CD4-positive, alpha-beta T cell (primary cell): ENCODE measurements at places on chromosomes 6 and 20. TPM values are rescaled to one million over a fixed set of nuclear protein-coding genes. Genes with fewer than 3 reads are reported as not detected.
A peak's percentile ranks its signal among the peaks of the same experiment; 100 is the strongest.

Gene MCCD1
- not detected for total RNA-seq

GRCh38 chr6:25686856-25687255 lies 34.8 kb downstream of the SCGN start:
- no peak overlapping the region for H3K4me3 ChIP-seq
- H3K27me3 ChIP-seq, result peaks cover 15% of the 10 kb centered on the region
- H3K27ac ChIP-seq, result no peak overlapping the region
- no peaks in the 10 kb centered on the region for H3K4me1 ChIP-seq
- no peak for DNase-seq

Gene IRF4
- 16.9 TPM for total RNA-seq

Gene RSPH4A
- 0.88 TPM for total RNA-seq

DNA sequence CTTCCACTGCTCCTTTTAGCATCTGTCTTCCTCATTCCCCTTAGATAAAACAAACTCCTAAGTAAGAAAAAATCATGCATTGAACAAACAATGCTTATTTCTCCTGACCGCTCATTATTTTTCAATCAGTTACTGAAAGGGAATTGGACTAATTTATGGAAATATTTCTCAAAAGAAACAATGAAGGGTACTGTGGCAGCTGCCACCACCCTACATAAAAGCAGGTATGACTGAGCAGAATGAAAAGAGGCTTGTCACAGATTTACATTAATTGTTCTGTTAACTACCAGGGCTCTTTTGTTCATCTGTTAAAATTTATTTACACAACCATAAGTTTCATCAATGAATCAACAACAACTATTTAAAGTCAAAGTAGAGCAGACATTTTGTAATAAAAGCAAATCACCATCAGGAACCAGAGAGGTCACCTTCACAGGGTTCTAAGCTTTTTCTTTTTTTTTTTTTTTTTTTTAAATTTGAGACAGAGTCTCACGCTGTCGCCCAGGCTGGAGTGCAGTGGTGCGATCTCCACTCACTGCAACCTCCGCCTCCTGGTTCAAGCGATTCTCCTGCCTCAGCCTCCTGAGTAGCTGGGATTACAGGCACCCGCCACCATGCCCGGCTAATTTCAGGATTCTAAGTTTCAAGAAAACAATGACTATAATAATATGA lies 204.0 kb downstream of the PTPRK start:
- H3K27ac ChIP-seq, result no peak overlapping the region
- DNase-seq, result no peak
- H3K4me1 ChIP-seq, result no peaks in the 10 kb centered on the region
- no peaks in the 10 kb centered on the region for H3K27me3 ChIP-seq

DNA sequence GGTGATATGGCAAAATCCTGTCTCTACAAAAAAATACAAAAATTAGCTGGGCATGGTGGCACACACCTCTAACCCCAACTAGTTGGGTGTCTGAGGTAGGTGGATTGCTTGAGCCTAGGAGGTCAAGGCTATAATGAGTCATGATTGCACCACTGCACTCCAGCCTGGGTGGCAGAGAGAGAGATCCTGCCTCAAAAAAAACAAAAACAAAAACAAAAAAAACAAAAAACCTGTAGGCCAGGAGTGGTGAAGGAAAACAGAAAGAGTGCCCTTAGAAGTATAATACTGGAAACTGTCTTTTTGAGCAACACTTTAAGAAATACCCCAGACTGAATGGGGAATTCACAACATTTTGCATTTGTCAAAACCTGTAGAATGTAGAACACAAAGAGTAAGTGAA lies 85.3 kb downstream of the JARID2 start:
- H3K4me1 ChIP-seq, result peaks cover 37% of the 10 kb centered on the region
- no peak overlapping the region for H3K4me3 ChIP-seq
- H3K27ac ChIP-seq, result no peak overlapping the region

Gene PXDC1
- total RNA-seq, result 0.27 TPM

DNA sequence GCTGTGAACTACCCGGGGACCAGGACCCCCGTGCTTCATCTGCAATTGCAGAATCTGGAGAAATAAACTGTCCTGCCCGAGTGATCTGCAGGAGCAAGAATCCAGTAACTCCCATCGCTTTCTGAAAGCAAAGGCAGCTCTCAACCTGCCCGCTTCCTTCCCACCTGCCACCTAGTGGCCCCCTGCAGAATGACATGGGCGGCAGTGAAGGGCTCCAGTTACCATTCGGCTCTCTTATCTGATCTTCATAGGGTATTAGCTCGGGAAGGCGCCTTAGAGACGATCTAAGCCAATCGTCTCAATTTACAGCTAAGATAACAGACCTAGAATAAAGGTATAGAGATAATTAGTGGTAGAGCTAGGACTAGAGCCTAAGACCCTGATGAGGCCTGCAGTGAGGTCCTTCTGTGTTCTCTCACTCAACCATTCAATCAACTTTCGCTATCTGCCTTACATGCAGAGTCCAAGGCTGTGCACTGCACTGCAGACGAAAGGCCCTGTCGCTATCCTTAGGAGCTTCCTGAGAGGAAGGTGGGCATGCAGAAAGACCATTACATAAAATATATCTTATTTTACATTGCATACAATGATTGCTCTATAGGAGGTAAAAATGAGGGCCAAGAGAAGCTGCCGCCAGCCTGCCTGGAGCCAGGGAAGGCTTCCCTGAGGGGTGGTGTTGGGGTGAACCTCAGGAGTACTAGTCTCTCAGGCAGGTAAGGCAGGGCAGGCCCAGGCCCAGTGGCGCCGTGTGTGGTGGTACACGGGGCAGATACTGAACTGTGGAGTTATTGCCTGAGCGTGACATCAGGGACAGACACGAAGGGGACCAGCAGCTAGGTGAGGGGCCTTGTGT lies 7.1 kb upstream of the PSMG4 start:
- H3K4me3 ChIP-seq, result no peak overlapping the region
- H3K27ac ChIP-seq, result no peak overlapping the region
- H3K36me3 ChIP-seq, result no peaks in the 10 kb centered on the region
- H3K27me3 ChIP-seq, result peaks cover 26% of the 10 kb centered on the region
- peak; percentile 68 for DNase-seq

Gene SOX4
- 22.1 TPM for total RNA-seq

DNA sequence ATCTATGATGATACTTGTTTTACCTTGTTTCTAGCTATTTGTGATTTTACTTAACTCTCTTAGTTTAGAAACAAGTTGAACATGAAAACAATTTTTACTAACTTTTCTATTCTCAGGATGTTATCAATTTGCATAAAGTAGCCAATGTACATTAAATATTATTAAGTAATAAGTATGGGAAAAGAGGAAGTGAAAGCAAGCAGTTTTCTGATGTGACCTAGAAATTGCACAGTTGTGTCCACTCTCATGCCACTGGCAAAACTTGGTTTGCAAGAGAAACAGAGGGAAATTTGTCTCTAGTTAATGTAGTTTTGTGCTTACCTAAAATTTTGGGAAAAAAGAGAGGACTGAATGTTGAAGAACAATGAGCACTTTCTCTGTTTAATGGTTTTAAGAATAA lies 19.2 kb upstream of the TSPYL1 start:
- no peaks in the 10 kb centered on the region for H3K27me3 ChIP-seq
- H3K4me1 ChIP-seq, result no peaks in the 10 kb centered on the region
- H3K36me3 ChIP-seq, result no peaks in the 10 kb centered on the region
- H3K4me3 ChIP-seq, result no peak overlapping the region
- DNase-seq, result no peak

Gene KCNK17
- total RNA-seq, result not detected

Gene CAGE1
- total RNA-seq, result 0.38 TPM

- peaks cover 4% of the 10 kb centered on the region for H3K27me3 ChIP-seq
- no peak for DNase-seq
- no peaks in the 10 kb centered on the region for H3K4me1 ChIP-seq
- H3K36me3 ChIP-seq, result no peaks in the 10 kb centered on the region
- H3K4me3 ChIP-seq, result no peak overlapping the region
Observed at GRCh38 chr6:47075168-47075567, 33.0 kb upstream of the ADGRF1 start.

Gene C6orf15
- total RNA-seq, result not detected

GRCh38 chr6:17408081-17408480 lies 14.7 kb downstream of the CAP2 start:
- no peak overlapping the region for H3K4me3 ChIP-seq
- H3K27me3 ChIP-seq, result no peaks in the 10 kb centered on the region
- H3K4me1 ChIP-seq, result no peaks in the 10 kb centered on the region
- H3K27ac ChIP-seq, result no peak overlapping the region
- no peaks in the 10 kb centered on the region for H3K36me3 ChIP-seq
- DNase-seq, result no peak

Gene LY6G6D
- not detected for total RNA-seq

GRCh38 chr6:29676981-29677601 lies 3.9 kb downstream of the ZFP57 start:
- H3K36me3 ChIP-seq, result no peaks in the 10 kb centered on the region
- no peaks in the 10 kb centered on the region for H3K27me3 ChIP-seq
- H3K27ac ChIP-seq, result no peak overlapping the region
- peaks cover 15% of the 10 kb centered on the region for H3K4me1 ChIP-seq

Gene SMOC2
- total RNA-seq, result not detected

Gene BMP2
- total RNA-seq, result not detected

Gene GRIK2
- not detected for total RNA-seq

DNA sequence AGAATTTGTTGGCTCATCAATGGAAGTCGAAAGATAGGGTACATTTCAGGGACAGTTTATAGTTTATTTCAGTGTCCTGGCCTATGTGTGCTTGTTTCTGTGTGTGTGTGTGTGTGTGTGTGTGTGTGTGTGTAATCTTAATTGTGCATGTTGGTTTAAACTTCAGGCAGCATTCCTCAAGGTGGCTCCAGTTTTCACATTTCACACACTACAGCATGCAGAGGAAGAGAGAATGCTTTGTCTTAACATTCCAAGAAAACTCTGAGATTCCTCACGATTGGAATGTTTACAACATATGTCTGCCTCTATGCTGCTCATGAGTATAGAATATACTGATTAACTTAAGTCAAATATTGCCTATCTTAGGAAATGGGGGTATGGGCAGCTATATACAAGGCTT lies 332.6 kb upstream of the EPHA7 start:
- H3K4me3 ChIP-seq, result no peak overlapping the region
- no peaks in the 10 kb centered on the region for H3K4me1 ChIP-seq
- no peaks in the 10 kb centered on the region for H3K27me3 ChIP-seq
- no peak for DNase-seq
- H3K36me3 ChIP-seq, result no peaks in the 10 kb centered on the region

GRCh38 chr6:26118999-26119398 lies 31.8 kb downstream of the HFE start:
- no peak for DNase-seq
- no peaks in the 10 kb centered on the region for H3K36me3 ChIP-seq
- no peak overlapping the region for H3K4me3 ChIP-seq
- peaks cover 17% of the 10 kb centered on the region for H3K4me1 ChIP-seq
- no peaks in the 10 kb centered on the region for H3K27me3 ChIP-seq
- H3K27ac ChIP-seq, result no peak overlapping the region

Gene GPR63
- 0.25 TPM for total RNA-seq

- peaks cover 3% of the 10 kb centered on the region for H3K27me3 ChIP-seq
- H3K27ac ChIP-seq, result no peak overlapping the region
- H3K36me3 ChIP-seq, result no peaks in the 10 kb centered on the region
- peak overlapping the region; percentile 43 for H3K4me3 ChIP-seq
Observed at GRCh38 chr6:35496036-35496840, 641 bp downstream of the TEAD3 start.

DNA sequence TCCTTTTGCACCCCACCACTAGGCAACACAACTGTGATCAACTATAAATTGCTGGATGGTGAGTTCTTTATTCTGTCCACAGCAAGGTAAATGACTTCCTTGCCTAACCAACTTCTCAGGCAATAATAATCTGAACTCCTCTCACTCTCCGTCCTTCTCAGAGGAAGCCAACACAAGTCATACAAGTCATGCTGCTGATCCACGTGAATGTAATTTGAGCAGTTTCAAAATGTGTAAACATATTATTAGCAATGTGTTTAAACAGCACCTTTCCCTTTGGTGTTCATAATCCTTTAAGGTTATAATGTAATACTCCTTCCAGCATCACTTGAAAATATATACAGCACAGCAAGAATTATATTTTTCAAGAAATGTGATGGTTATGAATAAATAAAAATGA lies 127.9 kb downstream of the QRSL1 start:
- H3K36me3 ChIP-seq, result no peaks in the 10 kb centered on the region
- H3K4me1 ChIP-seq, result no peaks in the 10 kb centered on the region
- H3K27ac ChIP-seq, result no peak overlapping the region
- H3K27me3 ChIP-seq, result no peaks in the 10 kb centered on the region

Gene MRAP2
- total RNA-seq, result not detected

DNA sequence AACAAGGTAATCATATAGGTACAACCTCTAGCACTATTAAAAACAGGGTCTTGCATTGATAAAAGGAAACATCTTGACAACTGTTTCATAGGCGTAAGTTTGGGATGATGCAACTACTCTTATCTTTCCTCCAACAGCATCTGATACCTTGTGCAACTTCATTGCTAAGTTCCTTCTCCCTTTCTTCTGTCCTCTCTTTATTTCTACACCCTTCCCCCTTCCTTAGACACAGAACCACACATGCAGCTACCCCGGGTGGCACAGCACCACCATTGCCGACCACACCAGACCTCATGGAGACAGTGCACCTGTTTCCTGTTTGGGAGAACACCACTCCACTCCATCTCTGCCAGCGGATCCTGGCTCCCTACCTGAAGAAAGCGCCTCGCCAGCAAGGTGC lies 14.4 kb downstream of the MYB start:
- H3K4me3 ChIP-seq, result no peak overlapping the region
- no peak for DNase-seq
- no peaks in the 10 kb centered on the region for H3K27me3 ChIP-seq
- no peak overlapping the region for H3K27ac ChIP-seq

DNA sequence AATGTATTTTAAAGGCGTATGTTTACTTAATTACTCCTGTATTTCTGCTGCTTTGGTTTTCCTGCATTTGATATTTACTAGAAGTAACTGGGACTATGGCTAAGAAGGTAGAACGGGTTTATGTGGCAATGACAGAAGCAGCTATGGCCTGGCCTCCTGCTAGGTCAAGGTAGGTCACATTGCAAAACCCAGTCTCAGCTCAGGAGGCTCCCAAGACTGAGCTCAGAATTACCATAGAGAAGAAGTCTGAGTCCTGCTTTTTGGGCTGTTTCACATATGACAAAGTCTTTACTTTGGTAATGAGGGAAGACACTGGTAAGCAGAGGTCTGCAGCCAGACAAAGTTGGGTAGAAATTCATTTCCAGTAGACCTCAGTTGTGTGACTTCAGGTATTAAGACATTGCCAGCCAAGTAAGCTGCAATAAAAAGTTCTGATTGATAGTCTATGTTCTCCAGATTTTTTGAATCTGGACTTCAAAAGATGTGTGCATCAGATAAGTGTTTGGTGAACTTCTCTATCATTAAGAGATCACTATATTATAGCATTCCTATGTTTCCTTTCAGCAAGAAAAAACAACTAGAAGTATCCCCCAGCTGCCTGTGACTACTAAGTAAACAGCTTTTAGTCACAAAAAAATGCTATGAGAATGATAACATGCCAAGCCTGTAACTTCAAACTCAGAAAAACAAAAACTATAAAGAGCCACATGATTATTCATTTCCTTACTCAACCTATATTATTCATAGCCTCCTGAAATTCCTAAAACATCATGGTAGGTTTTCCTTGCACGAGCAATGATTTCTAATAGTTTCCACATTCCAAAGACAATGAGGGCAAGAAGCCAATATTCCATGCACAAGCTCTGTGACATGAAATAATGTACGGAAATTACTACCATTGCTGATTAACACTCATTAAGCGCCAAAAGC lies 312.3 kb downstream of the HAO1 start:
- H3K4me1 ChIP-seq, result no peaks in the 10 kb centered on the region
- no peak overlapping the region for H3K27ac ChIP-seq
- no peaks in the 10 kb centered on the region for H3K36me3 ChIP-seq
- H3K27me3 ChIP-seq, result no peaks in the 10 kb centered on the region
